ENCODE measurements at places on chromosomes 2 and 18.

DNA sequence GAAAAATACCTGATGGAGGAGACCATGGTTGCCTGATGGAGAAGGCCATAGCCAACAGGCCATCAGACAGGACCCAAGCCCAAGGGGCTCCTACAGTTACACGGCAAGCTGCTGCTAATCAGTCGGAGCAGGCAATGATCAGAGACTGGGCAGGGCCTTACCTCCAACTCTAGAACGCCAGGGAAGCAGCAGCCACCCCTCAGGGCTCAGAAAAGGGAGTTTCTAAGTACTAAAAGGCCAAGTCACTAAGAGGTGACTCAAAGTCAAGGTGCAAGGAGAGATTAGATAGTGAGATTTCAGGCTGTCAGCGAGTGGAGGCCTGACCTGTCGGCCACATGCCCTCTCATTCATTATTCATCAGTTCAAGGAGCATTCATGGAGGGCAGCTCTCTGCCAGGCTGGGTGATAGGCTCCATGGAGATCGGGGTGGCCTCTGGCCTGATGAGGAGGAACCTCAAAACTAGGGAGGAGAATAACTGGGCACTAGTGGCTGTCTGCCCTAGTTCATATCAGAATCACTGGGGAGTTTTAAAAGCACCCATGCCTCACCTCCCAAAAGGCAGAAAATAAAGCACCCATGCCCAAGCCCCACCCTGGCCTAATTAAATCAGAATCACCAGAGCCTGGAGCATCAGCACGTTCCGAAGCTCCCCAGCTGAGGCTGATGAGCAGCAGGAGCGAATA is 3.6 kb downstream of the VIL1 start:
- no peak for DNase-seq

DNA sequence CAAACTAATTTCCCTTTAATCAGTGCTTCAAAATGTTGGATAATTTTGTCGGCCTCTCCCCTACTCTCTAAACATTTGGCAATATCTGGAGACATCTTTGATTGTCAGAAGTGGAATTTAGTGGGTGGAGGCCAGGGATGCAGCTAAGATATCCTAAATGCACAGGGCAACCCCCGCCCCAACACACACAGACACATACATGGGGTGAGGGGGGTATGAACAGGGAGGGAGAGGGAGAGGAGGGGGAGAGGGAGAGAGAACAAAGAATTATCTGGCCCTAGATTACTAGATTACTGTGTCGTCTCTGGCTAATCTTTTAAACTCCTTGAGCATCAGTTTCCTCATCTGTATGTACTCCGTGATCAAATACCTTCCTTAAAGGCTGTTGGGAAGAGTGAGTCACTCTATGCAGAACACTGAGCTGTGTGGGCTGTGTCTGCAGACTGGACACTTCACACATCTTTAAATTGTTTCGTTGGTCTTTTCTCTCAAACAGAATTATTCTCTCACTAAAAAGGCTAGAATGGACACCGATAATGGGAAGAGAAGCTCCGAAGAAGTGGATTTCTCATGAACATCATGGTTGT is 2.9 kb downstream of the RNF149 start:
- DNase-seq: no peak

DNA sequence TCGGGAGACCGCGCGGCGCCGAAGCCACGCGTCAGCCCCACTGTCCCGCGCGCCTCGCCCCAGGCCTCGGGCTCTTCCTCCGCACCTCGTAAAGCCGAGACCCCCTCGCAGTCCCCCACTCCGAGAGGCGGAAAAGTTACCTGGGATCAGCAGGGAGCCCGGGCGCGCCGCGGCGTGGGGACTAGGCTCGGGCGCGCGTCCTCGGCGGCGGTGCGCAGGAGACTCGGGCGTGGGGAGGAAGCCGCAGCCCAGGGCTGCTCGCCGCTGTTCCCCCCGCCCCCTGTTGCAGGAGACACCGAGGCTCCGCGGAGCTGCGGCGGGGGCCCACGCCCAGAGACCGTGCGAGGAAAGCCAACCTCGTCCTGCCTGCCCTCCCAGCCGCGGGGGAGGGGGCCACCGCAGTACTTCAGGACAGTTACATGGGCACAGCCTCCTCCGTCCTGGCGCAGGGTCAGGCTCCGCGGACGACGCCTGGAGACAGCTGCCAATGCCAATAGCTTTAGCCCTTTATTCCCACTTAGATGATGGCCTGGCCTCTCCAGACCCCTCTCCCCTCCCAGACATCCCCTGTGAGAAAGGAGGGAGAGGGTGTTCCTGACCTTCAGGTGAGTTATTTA is at the start of gene EPB41L3:
TSS of gene EPB41L3 (minus strand) at position 225 of the 617 bp plus-strand sequence. CDS start 54,814 bp downstream, outside the sequence.
- DNase-seq: no peak

DNA sequence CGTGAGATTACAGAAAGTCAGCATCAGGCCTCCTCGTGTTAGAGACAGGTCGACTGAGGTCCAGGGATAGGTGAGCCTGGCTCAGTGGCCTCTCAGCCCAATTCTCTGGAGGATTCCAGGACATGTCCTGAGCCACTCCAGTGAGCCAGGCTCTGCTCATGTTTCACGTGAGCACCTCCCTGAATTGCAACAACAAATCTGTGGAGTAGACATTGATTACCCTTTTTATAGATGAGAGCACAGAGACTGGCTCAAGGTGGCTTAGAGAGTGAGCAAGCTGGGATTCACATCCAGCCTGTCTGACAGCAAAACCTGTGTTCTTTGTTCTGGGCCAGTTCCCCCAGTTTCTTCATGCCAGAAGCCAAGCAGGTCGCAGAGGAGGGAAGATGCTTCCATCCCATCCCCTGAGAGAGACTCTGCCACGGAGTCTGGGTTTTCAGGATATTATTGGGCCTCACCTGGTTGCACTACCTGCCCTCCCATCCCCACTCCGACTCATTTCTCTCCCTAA is 46.4 kb downstream of the HS1BP3 start:
- no peak for DNase-seq

DNA sequence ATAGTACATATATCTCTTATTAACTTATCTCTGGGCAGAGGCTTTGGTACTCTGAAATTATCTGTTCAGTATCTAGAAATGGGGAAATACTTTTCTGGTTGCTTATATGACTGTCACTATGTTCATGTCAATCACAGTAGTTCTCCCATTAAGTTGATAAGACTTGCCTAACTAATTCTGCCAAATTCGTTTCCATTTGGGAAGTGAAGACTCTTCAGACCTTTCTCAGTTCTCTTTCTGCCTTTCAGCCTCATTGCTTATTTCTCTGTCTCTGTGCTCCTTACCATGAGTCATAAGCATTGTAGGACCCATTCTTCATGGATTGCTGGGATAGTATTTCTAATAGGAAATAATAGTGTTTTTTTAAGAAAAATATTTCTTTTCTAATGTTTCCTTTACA is 113.5 kb downstream of the PHLPP1 start:
- no peak for DNase-seq

Measured in stimulated activated CD4-positive, alpha-beta T cell treated with anti-CD3 and anti-CD28 coated beads, Interleukin-1b, Interleukin-23, amount 100 ng/mL, for 4 hours (primary cell).